Subcutaneous adipose tissue (tissue), 4 donors: ENCODE measurements at places on chromosomes 5 and 9. TPM values are rescaled to one million over a fixed set of nuclear protein-coding genes. Genes with fewer than 3 reads are reported as not detected.

The MCCC2 gene
- total RNA-seq: 52.4 TPM

The TDRD7 gene
- total RNA-seq: 14.8 TPM

The SHISAL2B gene
- not detected for total RNA-seq

The NHP2 gene
- 122 TPM for total RNA-seq

The SPINK4 gene
- not detected for total RNA-seq

The FAM200C gene
- total RNA-seq: 5.1 TPM

The TMEM174 gene
- total RNA-seq: not detected

The FGF10 gene
- total RNA-seq: 35.4 TPM

The PCDHGA4 gene
- 4.0 TPM for total RNA-seq

The SLCO6A1 gene
- not detected for total RNA-seq

The PCDHA9 gene
- 0.19 TPM for total RNA-seq

The PCDHGB4 gene
- total RNA-seq: 2.3 TPM

The FREM1 gene
- total RNA-seq: 14.5 TPM

The GZMA gene
- total RNA-seq: 1.8 TPM

The PCDHA12 gene
- not detected for total RNA-seq

The SHC3 gene
- total RNA-seq: 1.1 TPM

The PIP5KL1 gene
- 0.44 TPM for total RNA-seq

The GAS1 gene
- 89.2 TPM for total RNA-seq

The UBAP2 gene
- 24.5 TPM for total RNA-seq

The ITK gene
- total RNA-seq: 5.4 TPM

The GDNF gene
- total RNA-seq: not detected

The LHX6 gene
- 10.1 TPM for total RNA-seq

The SPINK5 gene
- 0.57 TPM for total RNA-seq

The MYMK gene
- total RNA-seq: not detected

The OR1J2 gene
- total RNA-seq: not detected

The PTGR1 gene
- total RNA-seq: 56.6 TPM

The PTTG1 gene
- total RNA-seq: 1.3 TPM

The SLC34A3 gene
- total RNA-seq: not detected

The NTRK2 gene
- 51.5 TPM for total RNA-seq

The PAIP2 gene
- total RNA-seq: 124 TPM

The SHLD3 gene
- 6.5 TPM for total RNA-seq

The PKN3 gene
- total RNA-seq: 13.2 TPM

The GEMIN5 gene
- 19.4 TPM for total RNA-seq

The CCDC152 gene
- total RNA-seq: 5.4 TPM

The XPA gene
- 15.1 TPM for total RNA-seq

The PCDHGA2 gene
- total RNA-seq: 2.3 TPM

The PFN3 gene
- not detected for total RNA-seq

The LCN1 gene
- not detected for total RNA-seq

The TNPO1 gene
- 110 TPM for total RNA-seq
